ENCODE measurements at places on chromosomes 11 and 22. TPM values are rescaled to one million over a fixed set of nuclear protein-coding genes. Genes with fewer than 3 reads are reported as not detected.

DNA sequence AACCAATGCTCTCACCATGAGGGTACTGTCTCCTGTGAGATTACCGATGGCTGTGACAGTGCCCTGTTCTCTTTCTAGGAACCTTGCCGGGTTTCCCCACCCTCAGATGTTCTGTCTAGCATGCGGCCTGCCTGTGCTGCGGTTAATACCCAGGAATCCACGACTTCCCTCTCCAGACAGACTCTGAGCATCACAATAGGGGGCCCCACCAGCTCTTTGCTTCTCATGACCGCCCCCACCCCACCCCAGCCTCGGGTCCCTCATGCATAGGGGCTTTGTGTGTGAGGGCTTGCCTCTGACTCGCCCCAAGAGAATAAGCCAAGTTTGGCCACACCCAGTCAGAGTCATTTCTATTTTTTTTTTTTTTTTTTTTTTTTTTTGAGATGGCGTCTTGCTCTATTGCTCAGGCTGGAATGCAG lies 10.3 kb downstream of the PARVG start:
- DNase-seq = no peak

- DNase-seq = no peak
Measured at GRCh38 chr11:89381094-89381493, 110.1 kb downstream of the NOX4 start.

DNA sequence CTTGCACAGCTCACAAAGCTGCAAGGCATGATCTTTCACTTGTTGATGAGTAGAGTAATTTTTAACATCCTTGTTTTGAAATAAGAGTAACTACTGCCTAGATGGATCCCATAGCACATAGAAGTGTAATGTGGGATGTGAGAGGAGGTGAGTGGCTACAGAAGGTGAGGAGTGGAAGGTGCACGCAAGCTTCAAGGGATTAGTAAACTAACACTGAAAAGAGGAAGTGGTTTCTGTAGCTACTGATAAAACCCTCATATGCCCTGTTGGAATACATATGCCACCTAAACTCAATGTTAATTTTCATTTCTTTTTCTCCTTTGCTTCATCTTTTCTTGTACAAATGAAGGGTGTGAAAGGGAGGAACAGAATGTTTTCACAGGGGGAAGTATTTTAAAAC lies 22.0 kb upstream of the CTSC start:
- DNase-seq = no peak

- peak; percentile 87 for DNase-seq
Measured at GRCh38 chr22:21982338-21982965, at the start of gene TOP3B. Gene TOP3B (minus strand): TSS chr22:21982787. CDS start chr22:21975709, 7,078 bp downstream.

BDNF gene
- total RNA-seq = 8.3 TPM

TRIM29 gene
- total RNA-seq = 3.3 TPM

RTN4RL2 gene
- total RNA-seq = 3.6 TPM

GRCh38 chr11:22430141-22430541 lies 92.0 kb downstream of the SLC17A6 start:
- no peak for DNase-seq

DNA sequence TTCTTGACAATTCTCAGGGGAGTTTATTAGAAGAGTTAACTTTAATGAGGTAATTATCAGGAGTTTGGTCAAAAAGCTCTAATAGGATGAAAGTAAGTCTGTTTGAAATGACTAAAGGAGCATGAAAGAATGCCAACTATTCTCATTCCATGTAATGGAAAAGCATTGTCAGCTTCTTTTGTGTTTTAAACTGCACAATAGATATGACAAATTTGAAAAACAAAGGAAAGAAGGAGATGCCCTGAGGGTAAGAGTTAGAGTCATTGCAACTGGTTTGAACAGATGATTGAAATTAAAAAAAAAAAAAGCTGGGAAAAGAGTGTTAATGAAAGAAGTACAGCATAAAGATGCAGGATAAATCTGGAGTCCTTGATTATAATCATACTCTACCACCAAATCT lies 296.8 kb upstream of the FOLH1 start:
- no peak for DNase-seq

- no peak for DNase-seq
Measured at GRCh38 chr11:45658292-45658991, 7.0 kb downstream of the CHST1 start.

DNA sequence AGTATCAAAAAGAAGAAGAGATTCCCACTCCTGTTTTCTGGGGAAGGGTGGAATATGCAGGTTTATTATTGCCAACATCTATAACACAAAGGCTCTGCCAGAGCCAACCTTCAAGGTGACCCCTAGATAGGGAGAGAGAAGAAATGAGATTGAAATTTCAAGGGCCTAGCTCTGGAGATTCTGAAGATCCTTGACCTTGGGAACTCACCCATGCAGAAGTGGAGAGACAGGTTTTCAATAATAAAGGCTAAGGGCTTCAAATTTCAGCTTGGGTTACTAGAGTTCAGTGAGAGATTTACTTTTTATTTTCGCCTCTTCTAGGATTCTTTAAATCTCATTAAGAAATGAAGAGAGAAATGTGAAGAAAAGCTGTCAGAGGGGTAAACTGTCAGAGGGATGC lies 98.4 kb downstream of the CD44 start:
- DNase-seq = no peak

DNA sequence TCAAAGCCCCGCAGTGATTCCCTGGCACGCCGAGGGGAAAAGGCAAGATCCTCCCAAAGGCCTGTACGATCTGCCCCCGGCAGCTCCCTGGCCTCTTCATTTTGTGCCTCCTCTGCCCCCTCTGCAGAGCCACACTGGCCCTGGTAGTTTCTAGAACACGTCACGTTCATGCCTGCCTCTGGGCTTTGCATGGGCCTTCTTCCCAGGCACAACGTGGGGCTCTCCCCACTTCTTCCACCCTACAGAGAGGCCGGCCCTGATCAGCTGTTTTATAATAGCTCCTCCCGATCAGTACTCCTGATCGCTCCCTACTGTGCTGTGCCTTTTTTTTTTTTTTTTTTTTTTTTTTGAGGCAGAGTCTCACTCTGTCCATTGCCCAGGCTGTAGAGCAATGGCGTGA lies 78.4 kb downstream of the PTPRJ start:
- no peak for DNase-seq

- DNase-seq = no peak
Measured at GRCh38 chr11:68436162-68436888, 24.2 kb upstream of the PPP6R3 start.

TRIM6 gene
- total RNA-seq = 0.80 TPM

DNA sequence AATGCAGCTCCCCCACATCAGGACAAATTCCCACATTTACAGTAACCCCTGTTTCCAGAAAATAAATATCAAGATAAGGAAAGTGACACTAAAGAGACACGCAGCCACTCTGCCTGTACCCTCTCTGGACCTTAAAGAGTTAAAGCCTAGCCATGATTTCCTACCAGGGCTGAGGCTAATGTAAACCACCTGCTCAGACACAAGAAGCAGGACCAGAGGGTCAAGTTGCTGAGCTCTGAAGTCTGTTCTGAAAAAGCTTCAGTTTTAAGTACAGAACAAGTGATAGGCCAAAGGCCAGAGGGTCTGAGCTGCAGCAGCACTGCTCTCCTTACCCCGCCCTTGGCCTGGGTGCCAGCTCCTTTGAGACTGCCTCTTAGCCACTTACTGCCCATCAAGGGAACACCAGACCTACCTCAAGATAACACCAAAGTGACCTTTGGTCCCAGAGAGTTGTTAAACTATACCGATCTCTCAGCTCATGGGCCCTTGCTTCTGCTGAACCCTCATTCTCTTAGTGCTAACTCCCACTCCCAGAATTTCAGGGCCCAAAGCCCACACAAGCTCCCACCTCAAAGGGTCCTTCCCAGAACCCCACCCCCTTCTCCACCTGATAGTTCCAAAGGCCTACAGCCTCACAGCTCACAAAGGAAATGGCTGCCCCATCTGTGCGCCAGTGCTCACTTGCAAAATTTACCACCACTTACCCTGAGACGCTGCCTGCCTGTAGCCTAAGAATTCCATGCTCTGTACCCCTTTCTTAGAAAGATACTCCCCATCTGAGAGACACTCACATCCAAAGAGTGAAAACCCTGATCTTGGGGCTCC lies 40.5 kb downstream of the IL18BP start:
- DNase-seq = no peak

GRCh38 chr11:93967944-93968343 lies 53.2 kb upstream of the HEPHL1 start:
- no peak for DNase-seq

GRCh38 chr11:112885744-112886433 lies 75.3 kb upstream of the NCAM1 start:
- no peak for DNase-seq

DNA sequence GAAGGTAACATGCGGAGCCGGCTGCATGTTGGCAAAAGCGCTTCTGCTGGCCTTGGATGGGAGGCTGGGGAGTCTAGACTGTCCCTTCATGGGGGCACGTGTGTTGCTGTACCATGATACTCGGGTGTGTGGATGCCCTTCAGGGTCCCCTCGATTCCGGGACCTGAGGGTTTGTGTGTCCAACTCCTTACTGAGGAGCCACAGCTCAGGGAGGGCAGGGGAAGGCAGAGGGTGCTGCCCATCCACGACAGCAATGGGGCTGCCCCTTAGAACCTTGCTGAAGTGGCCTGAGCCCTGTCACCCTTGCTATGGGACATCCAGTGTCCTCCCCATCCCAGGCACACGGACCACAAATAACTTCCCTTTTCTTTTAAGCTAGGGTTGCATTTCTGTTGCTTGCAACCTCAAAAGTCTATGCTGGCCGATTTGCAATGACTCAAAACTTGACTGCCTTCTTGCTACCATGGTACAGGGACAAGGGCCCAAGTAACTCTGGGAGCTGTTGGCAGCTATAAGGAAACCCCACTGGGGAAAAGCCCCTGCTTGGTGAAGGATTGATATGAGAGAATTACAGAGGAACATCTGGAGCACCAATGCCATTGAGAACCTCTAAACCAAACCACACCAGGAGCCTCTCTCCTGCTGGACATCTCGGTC lies 43.8 kb downstream of the RTL6 start:
- no peak for DNase-seq

GRCh38 chr11:79414644-79415317 lies 26.0 kb downstream of the TENM4 start:
- no peak for DNase-seq

- no peak for DNase-seq
Measured at GRCh38 chr11:127825183-127825582, 762.2 kb downstream of the ETS1 start.

- no peak for DNase-seq
Measured at GRCh38 chr11:18235394-18236334, 938 bp downstream of the SAA4 start.

TRIM3 gene
- 9.5 TPM for total RNA-seq
